ENCODE measurements at places on chromosomes 1 and 21.

DNA sequence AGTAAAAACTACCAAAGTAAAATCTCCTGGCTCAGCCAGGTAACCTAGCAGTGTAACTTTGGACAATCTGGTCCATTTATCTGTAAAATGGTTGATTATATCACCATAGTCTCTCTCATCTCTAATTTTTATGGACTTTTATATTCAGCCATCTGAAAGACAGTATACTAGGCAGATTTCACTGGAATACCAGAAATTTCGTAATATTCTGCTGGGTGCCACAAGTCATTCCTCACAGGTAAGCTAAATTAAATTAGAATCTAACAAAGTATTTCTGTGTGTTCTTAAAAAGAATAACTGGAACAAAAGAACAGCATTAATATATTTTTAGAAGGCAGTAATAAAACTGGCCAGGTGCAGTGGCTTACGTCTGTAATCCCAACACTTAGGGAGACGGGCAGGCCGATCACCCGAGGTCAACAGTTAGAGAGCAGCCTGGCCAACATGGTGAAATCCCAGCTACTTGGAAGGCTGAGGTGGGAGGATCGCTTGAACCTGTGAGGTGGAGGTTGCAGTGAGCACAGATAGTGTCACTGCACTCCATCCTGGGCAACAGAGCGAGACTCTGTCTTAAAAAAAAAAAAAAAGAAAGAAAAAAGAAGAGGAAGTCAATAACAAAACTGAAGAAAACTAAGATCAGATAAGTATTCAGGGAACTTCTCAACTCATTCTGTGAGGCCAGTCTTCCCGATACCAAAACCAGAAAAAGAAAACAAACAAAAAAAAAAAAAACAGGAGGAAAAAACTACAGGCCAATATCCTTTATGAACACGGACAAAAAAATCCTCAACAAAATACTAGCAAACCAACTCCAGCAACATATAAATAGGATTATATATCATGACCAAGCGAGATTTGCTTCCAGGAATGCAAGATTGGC is 35.9 kb downstream of the PIK3R3 start:
- no peak for DNase-seq

GRCh38 chr21:26408511-26408910 is 164.6 kb downstream of the CYYR1 start:
- no peak for DNase-seq

DNA sequence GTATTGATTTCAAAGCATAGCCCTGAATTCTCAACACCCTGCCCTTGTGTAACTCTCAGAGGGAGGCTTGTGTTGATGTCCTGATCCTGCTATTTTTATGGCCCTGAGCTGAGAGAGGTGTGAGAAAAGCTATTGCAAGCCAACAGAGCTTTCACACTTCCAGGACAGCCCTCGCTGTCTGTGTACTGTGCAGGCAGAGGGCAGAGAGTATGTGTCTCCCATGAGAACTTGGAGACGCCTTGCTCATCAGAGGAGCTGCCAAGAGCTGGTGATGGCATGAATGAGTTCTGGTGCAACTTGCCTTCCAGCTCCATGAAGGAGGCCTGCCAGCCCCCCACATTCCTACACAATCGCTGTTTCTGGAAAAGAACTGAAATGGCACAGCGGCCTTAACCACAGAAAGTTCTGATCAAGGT is 144.1 kb upstream of the AJAP1 start:
- no peak for DNase-seq

GRCh38 chr21:31710586-31710985 is 21.3 kb downstream of the SCAF4 start:
- no peak for DNase-seq

DNA sequence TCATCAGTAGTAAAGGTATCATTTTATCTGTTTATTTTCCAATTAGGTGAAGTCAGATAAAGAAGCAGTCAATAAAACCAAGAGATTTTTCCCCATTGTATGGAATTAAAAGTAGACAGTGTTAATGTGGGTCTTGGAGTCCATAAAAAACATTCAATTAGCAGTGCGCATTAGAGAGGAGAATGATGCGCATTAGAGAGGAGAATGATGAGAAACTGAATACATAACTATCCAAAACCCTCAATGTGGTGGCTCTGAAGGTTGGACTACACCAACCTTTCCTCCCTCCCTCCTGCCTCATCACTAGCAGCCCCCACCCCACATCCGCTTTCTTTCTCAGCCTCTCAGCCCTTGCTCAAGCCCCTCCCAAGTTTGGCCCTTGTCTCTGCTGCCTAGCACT is 99.5 kb downstream of the DAB1 start:
- DNase-seq = no peak

- no peak for DNase-seq
Observed at GRCh38 chr1:24155011-24155782, 12.3 kb upstream of the IL22RA1 start.

- no peak for DNase-seq
Observed at GRCh38 chr1:232554409-232554808, 75.5 kb downstream of the SIPA1L2 start.

DNA sequence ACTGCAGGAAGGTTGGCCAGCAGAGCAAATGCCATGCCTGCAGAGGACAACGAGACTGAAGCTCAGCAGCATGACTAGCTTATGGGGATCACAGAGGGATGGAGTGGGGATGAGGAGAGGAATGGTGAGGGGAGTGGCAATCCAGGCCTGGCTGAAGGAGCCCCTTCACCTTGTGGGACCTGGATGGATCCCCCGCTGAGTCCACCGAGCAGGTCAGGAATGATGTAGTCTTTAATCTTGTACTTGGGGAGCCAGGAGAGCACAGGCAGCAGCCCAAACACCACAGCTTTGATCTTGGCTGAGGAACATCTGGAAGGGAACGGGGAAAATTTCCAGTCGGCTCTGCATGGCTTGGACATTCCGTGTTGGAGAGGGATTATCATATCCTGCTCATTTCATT is 10.5 kb downstream of the SLC26A9 start:
- no peak for DNase-seq

GRCh38 chr1:113786069-113786468 is 26.2 kb downstream of the RSBN1 start:
- no peak for DNase-seq

DNA sequence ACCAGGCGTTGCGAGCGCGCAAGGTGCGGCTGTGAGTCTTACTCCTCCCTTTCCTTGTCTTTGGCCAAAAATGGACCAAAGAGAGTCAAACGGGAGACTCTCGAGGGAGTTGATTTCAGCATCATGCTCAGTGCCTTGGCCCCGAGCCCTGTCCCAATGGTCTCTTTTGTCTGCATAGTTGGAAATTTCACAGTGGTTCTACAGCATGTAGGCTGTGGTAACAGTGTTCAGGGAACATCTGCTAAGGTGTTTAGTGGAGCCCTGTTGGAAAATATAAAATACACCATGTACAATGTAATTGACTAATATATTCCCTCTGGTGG is 2.7 kb downstream of the CACNA1E start:
- no peak for DNase-seq

GRCh38 chr1:56872597-56872996 is 18.0 kb downstream of the C8A start:
- no peak for DNase-seq

DNA sequence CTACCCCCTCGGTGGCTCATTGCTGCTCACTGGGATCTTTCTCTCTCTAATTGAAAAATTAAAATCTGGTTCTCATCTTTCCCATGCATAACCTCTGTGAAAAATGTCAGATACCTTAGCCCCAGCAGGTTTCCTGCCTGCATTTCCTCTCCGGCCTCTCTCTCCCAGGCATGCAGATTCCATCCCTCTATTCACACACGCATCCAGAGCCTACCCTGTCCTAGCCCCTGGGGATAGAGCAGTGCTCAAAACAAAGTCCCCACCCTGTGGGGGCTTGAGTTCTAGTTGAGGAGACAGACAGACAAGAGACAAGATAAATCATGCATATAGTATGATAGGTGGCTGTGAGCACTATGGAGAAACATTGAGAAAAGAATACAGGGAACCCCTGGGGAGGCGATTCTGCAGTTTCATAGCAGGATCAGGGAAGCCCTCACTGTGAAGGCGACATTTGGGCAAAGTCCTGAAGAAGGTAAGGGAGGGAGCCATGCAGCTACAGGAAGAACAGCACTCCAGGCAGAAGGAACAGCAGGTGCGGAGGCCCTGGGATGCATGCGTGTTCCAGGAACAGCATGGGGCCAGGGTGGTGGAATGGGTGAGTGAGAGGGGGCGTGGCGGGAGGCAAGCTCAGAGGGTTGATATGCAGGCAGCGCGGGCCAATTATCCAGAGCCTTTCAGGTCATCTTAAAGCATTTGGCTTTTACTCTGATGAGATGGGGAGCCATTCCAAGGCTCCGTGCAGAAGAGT is 3.5 kb upstream of the BSND start:
- DNase-seq = no peak

- DNase-seq = no peak
Observed at GRCh38 chr1:67300561-67300960, 7.1 kb upstream of the IL12RB2 start.

GRCh38 chr1:211330282-211330936 is 3.8 kb downstream of the TRAF5 start:
- DNase-seq = no peak

DNA sequence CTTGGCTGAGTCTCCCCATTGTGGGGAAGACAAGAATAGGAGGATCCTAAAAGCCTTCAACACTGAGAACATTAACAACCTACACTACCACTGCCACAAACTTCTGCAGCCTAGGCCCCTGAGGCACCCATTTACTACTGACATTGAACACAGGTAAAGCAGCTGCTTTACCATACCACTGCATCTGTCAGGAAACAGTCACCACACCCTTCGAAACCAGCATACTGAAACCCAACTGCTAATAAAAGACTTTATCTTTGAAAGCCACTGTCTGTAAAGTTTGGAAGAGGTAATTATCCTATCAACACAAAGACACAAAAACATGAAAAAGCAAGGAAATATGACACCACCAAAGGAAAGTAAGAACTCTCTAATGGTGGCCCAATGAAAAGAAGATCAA is 7.4 kb downstream of the IFNAR1 start:
- DNase-seq = no peak

- DNase-seq = no peak
Observed at GRCh38 chr21:36549470-36549869, 69.5 kb upstream of the CLDN14 start.

- no peak for DNase-seq
Observed at GRCh38 chr1:183704131-183704530, 51.0 kb upstream of the APOBEC4 start.

DNA sequence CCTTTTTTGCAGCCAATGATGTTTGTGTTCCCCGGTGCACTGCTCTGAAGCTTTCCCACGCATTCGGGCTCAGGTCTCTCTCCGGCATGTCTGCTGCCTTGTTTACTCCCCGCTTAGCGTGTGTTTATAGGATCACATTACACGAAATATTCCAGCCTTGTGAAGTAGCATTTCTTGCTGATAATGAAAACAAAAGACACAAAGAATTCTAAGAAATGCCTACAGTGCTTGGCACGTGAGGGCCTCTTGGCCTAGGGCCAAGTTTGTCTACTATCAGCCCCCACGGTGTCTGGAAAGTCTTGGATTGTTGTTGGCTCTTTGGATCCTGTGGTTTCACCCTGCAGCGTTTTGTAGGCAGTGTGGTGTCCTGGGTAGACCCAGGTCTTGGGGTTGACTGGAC is 11.2 kb upstream of the GSTM4 start:
- no peak for DNase-seq

GRCh38 chr1:93635614-93636543 is 45.8 kb downstream of the BCAR3 start:
- DNase-seq = no peak

DNA sequence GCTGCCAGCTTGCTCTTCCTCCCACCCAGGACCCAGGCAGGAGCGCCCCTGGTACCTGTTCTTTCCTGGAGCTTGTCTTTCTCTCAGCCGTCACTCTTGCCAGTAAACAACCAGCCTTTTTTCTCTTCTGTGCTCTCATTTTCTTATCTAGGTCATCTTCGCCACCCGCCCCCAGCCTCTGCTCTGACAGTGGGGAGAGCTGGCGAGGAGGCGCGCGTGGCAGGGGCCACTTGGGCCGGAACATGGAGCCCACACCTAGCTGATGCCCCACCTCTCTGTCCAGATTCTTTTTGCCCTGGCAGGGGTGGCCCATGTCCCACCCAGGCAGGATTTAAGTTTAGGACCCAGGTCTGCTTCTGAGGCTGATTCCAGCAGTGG is 32.3 kb downstream of the PROK1 start:
- no peak for DNase-seq
